ENCODE measurements at places on chromosomes 1 and 21.
A peak's percentile ranks its signal among the peaks of the same experiment; 100 is the strongest.

GRCh38 chr21:46109313-46110221 lies 11.7 kb downstream of the COL6A2 start:
- DNase-seq = no peak

DNA sequence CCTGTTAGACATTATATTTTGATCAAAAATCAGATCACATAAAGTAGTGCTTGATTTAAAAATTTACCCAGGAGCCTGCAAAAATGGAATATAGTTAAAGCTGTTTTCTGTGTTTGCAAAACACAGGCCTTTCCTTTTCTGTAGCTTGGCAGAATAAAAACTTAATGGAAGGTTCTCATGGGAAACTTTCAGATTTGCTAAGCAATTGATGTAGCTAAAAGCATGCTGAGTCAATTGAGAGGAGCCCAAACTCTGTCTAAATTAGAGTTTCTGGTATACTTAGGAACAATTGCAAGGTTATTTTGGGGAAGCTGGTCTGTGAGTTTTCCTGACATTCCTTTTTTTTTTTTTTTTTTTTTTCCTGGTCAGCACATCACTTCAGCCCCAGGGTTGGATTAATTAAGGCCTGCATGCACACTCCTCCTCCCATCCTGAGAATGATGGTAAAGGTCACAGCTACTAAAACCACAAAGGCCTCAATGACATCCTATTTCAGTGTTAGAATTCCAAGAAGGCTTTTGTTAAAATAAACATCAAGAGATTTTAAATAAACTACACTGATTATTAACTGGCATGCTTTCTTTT lies 608.7 kb downstream of the PLPP3 start:
- DNase-seq = no peak

DNA sequence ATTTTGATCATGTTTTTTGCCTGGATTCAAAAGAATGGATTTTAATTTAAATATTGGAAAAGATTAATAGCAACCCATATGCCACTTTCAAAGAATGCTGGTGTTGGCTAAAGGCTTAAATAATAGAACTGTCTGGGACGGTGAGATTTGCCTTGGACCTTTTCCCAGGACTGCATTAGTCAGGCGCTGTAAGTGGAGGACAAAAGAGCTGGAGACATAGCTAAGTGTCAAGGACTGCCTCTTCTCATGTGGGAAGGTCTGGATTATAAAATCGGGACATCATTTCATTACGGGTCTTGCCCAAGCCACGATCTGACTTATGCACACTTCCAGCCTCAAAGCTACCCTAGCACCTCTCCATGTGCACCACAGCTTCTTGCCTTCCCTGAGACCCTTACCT lies 458.5 kb upstream of the DEPDC1 start:
- DNase-seq = no peak

DNA sequence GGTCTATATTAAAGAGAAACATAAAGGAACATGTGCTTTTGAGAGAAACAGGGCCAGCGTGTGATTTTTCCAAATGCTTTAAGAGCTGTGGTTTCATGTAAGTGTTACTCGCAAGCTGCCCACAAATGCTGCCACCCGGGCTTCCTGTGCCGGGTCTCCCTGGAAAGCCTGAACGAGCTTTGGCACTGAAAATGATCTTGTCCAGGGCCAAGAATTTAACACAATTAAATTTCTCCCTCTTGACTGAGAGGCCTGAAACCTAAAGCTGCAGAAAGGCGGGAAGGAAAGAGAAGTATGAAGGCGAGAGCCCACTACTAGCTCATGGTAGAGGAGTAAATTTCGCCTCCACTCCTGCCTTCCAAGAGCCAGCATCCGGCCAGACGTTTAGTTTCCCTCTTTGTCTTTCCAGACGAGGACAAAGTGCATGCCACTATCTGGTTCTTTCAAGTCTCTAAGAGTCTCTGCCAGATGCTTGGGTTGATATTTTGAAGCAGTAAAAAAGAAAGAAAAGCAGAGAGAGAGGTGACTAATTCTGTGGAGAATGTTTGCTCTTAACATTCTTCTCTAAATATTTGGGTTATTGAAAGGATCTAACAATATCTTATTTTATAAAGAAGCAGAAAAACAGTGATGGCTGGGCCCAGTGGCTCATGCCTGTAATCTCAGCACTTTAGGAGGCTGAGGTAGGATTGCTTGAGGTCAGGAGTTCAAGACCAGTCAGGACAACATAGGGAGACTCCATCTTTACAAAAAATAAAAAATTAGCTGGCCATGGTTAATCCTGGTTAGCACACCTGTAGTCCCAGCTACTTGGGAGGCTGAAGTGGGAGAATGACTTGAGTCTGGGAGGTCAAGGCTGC lies 100.0 kb upstream of the HNRNPU start:
- no peak for DNase-seq

DNA sequence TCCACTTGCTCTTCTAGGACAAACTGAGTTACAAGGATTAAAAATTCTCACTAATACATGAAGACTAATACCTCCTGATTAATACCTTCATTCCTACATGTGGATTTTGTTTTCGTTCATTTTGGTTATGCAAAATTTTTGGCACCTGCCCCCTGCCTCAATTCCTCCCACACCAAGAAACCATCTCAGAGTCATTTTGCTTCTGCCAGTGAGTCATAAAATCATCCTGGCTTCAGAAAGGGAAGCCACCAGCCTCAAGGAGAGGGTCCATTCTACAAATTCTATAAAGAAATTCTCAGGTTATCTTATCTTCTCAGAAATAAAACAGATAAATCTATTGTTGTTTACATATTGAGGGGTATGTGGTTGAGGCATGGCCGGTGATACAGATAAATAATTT lies 103.2 kb upstream of the COA6 start:
- DNase-seq = no peak

GRCh38 chr21:45322231-45322959 lies 34.7 kb upstream of the POFUT2 start:
- DNase-seq = no peak

DNA sequence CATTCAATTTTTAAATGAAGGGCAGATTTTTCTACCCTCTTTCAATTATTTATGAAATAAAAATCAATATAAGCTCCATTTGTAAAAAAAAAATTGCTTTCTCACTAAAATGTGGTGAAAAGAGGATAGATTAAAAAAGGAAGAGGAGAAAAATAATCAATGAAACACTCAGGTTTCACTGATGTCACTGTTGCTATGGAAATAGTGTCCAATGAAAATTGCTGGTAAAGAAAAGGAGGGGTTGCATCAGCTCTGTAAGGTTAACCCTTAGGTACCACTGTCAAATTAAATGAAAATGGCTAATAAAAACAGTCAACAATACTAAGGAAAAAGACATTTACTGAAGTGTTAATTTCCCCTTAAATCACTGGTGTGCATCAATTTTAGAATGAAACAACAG lies 91.6 kb upstream of the TTC39A start:
- DNase-seq = peak; percentile 36

Measured in NCI-H146 (cell line).